RWPE2 (cell line): ENCODE measurements at places on chromosomes 2 and 18.
A peak's percentile ranks its signal among the peaks of the same experiment; 100 is the strongest.

DNA sequence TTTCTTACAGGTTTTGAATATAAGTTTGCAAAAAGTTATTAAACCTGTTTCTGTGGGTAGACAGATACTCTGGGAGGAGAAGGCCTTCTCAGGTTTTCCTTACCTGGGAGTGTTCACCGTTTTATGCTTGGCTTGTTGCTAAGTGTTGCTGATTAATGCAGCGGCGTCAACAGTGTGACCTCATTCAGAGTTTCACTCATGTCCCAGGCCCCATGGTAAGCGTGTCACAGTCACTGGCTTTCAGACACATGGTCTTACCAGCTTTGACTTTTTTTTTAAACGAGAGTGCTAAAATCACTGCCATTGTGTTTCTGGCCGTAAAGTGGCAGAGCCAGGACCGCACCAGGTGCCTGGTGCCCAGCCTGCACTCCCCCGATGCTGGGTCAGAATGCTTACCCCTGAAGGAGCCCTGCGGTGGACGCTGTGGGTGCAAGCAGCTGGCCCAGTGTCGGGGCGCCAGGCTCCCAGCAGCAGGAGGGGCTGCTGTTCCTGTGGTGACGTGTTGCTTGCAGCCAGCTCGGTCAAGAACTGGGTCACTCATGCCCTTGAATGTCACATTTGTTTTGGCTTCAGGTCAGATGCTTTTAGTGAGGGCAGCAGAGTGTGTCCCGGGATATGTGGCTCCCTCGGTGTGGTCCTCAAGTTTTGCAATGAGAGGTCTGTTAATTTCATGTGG, 3.5 kb downstream of the CAPN10 start:
- H3K36me3 ChIP-seq: peaks cover 19% of the 10 kb centered on the region
- peaks cover 9% of the 10 kb centered on the region for H3K4me1 ChIP-seq
- no peaks in the 10 kb centered on the region for H3K27me3 ChIP-seq
- DNase-seq: peak; percentile 26
- H3K27ac ChIP-seq: no peak overlapping the region
- no peak overlapping the region for H3K4me3 ChIP-seq

DNA sequence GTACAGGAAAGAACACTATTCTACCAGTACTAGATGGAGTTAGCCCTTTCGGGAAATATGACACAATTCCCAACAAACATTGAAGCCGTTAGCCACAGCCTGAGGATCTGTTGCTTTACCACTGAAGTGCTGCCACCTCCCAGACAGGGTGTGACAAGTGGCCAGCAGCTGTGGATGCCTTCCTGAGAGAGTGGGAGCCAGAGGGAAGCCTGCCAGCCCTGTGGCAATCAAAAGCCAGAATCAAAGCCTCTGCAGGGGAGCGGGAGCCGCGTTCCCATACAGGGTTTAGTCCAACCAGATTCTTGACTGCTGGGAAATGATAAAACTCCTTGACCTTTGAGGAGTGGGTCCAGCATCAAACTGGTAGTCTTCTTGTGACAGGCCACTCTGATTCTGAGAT, 38.0 kb downstream of the SLC4A1AP start:
- peaks cover 20% of the 10 kb centered on the region for H3K4me1 ChIP-seq
- H3K27me3 ChIP-seq: no peaks in the 10 kb centered on the region
- H3K36me3 ChIP-seq: no peaks in the 10 kb centered on the region
- DNase-seq: no peak
- H3K4me3 ChIP-seq: no peak overlapping the region

GRCh38 chr2:223055836-223056235, 3.8 kb downstream of the KCNE4 start:
- peaks cover 6% of the 10 kb centered on the region for H3K4me1 ChIP-seq
- no peak overlapping the region for H3K27ac ChIP-seq
- H3K27me3 ChIP-seq: no peaks in the 10 kb centered on the region
- no peak overlapping the region for H3K4me3 ChIP-seq

DNA sequence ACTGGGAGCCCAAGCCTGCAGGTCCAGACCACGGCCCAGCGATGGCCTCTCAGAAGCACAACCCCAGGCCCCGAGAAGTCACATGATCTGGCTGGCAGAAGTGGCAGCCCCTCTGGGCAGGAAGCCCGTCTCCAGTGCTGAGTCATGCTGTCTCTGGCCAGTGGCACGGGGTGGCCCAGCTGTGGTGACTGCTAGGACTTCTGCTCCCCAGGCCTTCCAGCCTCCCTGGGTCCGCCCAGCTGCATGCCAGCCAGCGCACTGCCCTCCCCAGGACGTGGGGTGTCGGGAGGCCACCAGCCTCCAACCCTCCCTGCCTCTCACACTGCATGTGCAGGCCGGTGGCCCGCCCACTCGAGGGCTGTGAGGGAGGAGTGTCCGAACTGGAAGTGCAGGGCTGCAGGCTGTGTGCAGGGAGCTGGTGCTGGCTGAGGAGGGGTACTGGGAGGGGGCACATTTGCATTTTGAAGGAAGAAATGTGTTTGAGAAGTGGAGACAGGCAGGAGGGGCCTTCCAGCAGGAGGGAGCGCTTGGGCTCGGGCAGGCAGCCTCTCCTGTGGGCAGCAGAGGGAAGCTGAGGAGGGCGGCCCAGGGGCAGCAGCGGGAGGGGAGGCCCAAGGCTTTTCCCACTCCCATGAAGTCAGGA, 17.0 kb upstream of the HPCAL1 start:
- H3K27me3 ChIP-seq: no peaks in the 10 kb centered on the region
- H3K36me3 ChIP-seq: no peaks in the 10 kb centered on the region
- H3K4me3 ChIP-seq: no peak overlapping the region
- H3K27ac ChIP-seq: peak overlapping the region; percentile 71
- peaks cover 48% of the 10 kb centered on the region for H3K4me1 ChIP-seq

GRCh38 chr18:24395049-24395795, 2.4 kb downstream of the OSBPL1A start:
- H3K27ac ChIP-seq: no peak overlapping the region
- no peak for DNase-seq
- H3K27me3 ChIP-seq: no peaks in the 10 kb centered on the region
- peaks cover 15% of the 10 kb centered on the region for H3K4me1 ChIP-seq
- no peaks in the 10 kb centered on the region for H3K36me3 ChIP-seq
- H3K4me3 ChIP-seq: no peak overlapping the region

- H3K4me1 ChIP-seq: no peaks in the 10 kb centered on the region
- no peak for DNase-seq
- no peak overlapping the region for H3K4me3 ChIP-seq
- no peaks in the 10 kb centered on the region for H3K27me3 ChIP-seq
These were observed 109.6 kb upstream of the FSIP2 start for GRCh38 chr2:185628985-185629384.

- peak; percentile 19 for DNase-seq
- H3K27me3 ChIP-seq: no peaks in the 10 kb centered on the region
- H3K36me3 ChIP-seq: no peaks in the 10 kb centered on the region
- H3K4me1 ChIP-seq: no peaks in the 10 kb centered on the region
- no peak overlapping the region for H3K4me3 ChIP-seq
These were observed 247.9 kb downstream of the HDAC4 start for GRCh38 chr2:239152916-239153305.

DNA sequence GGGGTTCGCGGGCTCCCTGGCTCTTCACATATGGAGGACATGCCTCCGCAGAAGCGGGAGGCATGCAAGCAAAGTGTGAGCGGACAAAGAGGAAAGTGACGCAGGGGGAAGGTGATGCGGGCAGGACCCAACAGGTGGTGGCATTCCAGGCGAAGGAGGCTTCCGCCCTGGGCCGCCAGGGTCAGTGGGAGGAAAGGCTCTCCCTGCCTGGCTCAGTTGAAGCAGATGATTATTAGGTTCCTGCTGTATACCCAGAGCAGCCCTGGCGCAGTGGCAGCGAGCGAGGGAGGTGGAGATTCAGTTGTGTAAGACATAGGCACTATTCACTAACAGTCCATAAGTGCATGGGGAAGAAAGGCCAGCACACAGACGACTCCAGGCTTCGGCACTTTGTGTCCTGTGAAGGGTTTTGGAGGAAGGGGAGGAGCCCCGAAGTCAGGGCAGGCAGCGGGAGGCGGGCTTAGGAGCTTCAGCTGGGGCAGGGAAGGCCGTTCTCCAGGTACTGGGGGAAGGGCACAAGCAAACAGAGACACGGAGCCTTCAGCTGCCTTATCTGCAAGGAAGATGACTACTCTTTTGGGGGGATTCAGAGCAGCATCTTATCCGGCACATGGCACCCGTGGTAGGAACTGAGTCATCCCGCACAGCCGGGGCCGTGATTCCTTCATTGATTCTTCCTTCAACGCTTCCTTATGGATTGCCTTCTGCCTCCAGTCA, 89.8 kb downstream of the TGOLN2 start:
- peak overlapping the region; percentile 40 for H3K27ac ChIP-seq
- peaks cover 2% of the 10 kb centered on the region; the same call in 1 of the 2 replicates for H3K36me3 ChIP-seq
- peaks cover 12% of the 10 kb centered on the region for H3K4me1 ChIP-seq
- DNase-seq: no peak
- no peak overlapping the region for H3K4me3 ChIP-seq

DNA sequence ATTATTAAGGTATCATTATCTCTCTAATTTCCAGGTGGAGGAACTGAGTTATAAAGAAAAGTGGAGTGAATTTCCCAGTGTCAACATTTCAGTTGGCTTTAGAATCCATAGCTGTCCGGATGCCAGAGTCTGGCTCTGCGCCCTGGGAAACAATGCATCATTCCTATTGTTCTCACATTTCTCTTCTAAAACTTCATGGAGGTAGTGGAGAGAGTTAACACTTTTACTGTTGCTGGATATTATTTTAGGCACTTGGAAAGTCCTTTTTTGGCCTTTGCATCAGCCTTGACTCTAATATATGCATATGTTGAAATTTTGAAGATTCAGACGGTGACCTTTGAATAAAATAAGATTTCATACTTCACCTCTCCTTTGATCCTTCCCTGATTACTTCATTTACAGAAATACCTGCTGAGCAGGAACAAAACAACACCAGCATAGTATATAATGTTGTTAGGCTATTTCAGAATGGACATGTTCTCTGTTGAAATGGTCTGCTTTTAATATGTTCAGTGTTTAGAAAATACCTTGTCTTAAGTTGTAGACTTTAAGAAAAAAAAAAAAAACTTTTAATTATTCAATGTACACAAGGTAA, 148.8 kb downstream of the EPHA4 start:
- no peak overlapping the region for H3K27ac ChIP-seq
- no peak overlapping the region for H3K4me3 ChIP-seq
- H3K36me3 ChIP-seq: no peaks in the 10 kb centered on the region
- no peak for DNase-seq

GRCh38 chr2:238787501-238787900, 60.4 kb upstream of the TWIST2 start:
- DNase-seq: no peak
- no peaks in the 10 kb centered on the region for H3K36me3 ChIP-seq
- peaks cover 3% of the 10 kb centered on the region for H3K4me1 ChIP-seq
- H3K4me3 ChIP-seq: no peak overlapping the region
- no peak overlapping the region for H3K27ac ChIP-seq

- H3K27me3 ChIP-seq: no peaks in the 10 kb centered on the region
- DNase-seq: no peak
These were observed 96.4 kb downstream of the CERS6 start for GRCh38 chr2:168552450-168552856.

DNA sequence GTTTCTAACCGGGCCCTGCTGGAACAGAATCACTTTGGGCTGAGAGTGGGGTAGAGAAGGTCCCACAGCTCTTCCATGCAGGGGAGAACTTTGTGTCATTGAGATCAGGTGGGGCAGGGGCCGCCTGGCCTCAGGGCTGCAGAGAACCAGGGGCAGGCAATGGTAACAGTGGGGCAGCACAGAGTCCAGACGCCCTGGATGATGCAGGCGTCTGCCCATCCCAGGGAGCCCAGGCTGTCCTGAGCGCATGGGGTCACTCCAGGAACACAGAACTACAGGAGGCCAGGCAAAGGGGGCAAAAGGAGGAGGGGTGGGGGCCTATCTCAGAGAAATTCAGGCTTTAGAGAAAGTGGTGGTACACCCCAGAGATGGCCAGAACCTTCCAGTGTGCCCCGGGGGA, 121.3 kb downstream of the NDUFA10 start:
- H3K4me3 ChIP-seq: no peak overlapping the region
- H3K27me3 ChIP-seq: peaks cover 7% of the 10 kb centered on the region
- no peaks in the 10 kb centered on the region for H3K36me3 ChIP-seq
- no peaks in the 10 kb centered on the region for H3K4me1 ChIP-seq
- no peak for DNase-seq
- no peak overlapping the region for H3K27ac ChIP-seq

DNA sequence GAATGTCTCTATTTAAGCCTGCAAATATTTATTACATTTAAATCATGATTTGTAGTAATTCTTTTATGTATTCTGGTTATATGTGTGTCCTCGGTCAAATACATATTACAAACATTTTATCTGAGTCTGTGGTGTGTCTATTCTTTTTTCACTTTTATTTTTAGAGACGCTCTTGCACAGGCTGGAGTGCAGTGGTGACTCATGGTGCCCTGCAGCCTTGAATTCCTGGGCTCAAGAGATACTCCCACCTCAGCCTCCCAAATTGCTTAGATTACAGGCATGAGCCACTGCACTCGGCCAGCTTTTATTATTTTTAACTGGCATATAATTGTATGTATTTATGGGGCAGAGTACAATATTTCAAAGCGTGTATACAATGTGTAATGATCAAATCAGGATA, 47.5 kb downstream of the ARID5A start:
- no peaks in the 10 kb centered on the region for H3K27me3 ChIP-seq
- no peaks in the 10 kb centered on the region for H3K4me1 ChIP-seq
- no peak overlapping the region for H3K27ac ChIP-seq
- H3K36me3 ChIP-seq: no peaks in the 10 kb centered on the region

- H3K36me3 ChIP-seq: no peaks in the 10 kb centered on the region
- no peak overlapping the region for H3K4me3 ChIP-seq
- DNase-seq: no peak
- no peak overlapping the region for H3K27ac ChIP-seq
- no peaks in the 10 kb centered on the region for H3K27me3 ChIP-seq
These were observed 256.0 kb downstream of the DCDC2C start for GRCh38 chr2:3959372-3959771.

DNA sequence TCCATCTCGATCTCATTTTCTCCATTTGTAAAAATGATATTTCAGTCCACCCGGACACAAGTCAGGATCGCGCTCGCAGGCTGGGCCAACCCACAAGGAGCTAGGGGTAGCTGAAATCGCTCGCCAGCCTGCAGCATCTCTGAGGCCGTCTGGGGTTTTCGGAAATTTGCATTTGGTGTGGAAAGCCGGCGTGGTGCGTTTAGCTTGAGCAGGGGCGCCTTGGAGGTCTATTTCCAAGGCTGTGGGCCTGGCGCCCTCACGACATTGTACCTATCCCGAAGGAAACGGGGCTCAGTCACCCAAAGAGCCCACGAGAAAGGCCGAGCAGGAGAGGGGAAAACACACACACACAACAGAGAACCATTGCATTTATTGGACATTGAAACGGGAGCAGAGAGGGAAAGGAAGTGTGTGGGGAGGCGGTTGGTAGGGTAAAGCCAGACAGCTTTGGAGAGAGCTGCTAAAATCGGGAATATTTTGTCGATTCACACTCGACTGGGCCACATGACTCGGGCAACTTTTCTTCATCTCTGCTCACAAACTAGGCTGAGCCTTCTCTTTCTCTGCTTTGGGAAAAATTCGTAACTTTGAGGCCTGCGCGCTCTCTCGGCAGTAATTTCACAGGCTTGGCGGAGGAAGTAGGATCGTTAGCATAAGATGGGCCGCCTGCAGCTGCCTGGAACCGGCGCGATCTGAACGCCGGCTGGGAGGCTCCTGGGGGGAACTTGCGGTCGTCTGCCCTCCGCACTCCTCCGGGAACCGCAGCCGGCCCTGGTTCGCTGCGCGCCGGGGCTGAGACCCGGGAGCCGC, 1.1 kb upstream of the HOXD8 start:
- no peak for DNase-seq
- no peaks in the 10 kb centered on the region for H3K27me3 ChIP-seq
- H3K4me3 ChIP-seq: no peak overlapping the region
- no peak overlapping the region for H3K27ac ChIP-seq
- H3K4me1 ChIP-seq: peaks cover 5% of the 10 kb centered on the region
